Activated CD8-positive, alpha-beta T cell treated with anti-CD3 and anti-CD28 coated beads for 36 hours (primary cell): ENCODE measurements at places on chromosomes 5 and 9.

DNA sequence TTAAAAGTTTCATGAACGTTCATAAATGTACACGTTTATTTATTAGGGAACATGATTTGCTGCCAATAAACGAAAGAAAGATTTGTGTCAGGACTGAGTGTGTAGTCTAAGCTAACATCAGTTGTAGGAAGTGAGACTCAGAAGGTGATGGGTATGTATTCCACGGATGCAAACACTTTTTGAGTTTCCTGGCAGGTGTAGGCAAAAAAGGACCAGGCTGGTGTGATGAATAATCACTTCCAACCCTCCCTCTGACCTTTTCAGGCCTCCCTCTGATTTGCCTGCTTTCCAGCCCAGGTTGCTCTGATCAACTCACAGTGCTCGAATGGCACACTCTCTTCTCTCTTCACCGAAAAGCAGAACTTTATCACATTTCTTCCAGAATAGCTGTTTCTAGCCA, 51.8 kb downstream of the BASP1 start:
- no peak for DNase-seq

DNA sequence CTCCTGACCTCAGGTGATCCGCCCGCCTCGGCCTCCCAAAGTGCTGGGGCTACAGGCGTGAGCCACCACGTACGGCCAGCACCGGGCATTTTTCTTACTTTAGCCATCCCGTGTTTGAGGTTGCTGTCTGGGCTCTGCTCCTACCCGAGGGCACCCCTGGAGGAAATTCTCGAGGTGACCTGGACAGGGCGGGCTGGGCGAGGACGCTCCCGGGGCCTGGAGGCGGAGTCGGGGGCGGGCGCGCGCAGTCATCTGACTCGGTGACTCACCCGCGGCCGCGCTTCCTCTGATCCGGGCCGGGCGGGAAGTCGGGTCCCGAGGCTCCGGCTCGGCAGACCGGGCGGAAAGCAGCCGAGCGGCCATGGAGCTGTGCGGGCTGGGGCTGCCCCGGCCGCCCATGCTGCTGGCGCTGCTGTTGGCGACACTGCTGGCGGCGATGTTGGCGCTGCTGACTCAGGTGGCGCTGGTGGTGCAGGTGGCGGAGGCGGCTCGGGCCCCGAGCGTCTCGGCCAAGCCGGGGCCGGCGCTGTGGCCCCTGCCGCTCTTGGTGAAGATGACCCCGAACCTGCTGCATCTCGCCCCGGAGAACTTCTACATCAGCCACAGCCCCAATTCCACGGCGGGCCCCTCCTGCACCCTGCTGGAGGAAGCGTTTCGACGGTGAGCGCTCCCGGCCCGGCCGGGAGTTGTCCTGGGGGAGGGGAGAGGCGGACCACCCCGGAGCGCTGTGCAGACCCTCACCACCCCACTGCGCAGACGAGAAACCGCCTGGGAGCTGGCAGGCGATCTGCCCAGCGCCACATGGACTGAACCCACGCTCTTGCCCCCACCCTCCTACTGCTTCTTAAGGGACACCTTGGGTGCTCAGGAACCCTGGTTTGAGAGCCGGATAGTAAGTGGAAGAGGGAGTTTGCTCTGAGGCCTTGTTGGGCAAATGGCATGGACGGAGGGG, at the start of gene HEXB:
Gene HEXB (plus strand): TSS at position 334 of the 952 bp plus-strand sequence. CDS start 28 bp downstream, at position 362.
- DNase-seq, result peak; percentile 92

GRCh38 chr5:61569353-61569752, 237.3 kb downstream of the ZSWIM6 start:
- no peak for DNase-seq

DNA sequence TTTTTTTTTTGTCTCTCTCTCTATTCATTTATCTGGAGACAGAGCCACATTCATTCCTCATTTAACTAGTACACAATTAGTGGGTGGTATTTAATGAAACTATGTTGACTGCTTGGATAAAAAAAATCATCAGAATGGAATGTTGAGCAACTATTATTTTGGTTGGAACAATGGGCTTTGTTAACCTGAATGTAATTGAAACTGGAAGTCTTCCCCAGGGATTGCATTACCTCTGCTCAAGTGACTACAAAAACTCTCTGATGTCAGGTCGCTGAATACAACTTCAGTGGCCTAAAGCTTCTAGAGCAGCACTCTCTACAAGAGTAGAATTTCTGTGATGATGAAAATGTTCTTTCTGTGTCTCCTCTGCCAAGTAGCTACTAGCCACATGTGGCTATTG, 295.8 kb downstream of the DEPDC1B start:
- DNase-seq, result no peak

- DNase-seq, result no peak
Observed at GRCh38 chr5:44885903-44886302, 77.2 kb downstream of the MRPS30 start.

GRCh38 chr9:127368852-127369402, 28.0 kb upstream of the SLC2A8 start:
- no peak for DNase-seq

DNA sequence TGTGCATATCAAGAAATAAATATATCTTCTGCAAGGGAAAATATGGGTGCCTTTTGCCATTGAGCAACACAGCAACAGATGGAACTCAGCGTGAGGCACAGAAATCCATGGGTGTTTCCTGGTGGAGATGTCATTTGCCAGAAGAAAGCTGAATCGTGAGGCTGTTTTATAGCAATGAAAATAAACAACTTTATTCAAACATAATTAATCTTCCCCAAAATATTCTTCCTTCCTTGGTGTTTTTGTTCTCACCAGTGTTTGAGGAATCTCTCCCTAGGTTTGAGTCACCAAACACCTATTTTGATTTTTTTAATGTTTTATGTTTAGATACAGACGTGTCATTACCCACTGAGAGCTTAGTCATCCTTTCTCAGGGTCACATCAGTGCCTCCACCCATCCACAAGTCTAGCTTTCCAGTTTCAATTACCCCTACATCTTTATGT, 65.8 kb upstream of the PAPPA start:
- no peak for DNase-seq

DNA sequence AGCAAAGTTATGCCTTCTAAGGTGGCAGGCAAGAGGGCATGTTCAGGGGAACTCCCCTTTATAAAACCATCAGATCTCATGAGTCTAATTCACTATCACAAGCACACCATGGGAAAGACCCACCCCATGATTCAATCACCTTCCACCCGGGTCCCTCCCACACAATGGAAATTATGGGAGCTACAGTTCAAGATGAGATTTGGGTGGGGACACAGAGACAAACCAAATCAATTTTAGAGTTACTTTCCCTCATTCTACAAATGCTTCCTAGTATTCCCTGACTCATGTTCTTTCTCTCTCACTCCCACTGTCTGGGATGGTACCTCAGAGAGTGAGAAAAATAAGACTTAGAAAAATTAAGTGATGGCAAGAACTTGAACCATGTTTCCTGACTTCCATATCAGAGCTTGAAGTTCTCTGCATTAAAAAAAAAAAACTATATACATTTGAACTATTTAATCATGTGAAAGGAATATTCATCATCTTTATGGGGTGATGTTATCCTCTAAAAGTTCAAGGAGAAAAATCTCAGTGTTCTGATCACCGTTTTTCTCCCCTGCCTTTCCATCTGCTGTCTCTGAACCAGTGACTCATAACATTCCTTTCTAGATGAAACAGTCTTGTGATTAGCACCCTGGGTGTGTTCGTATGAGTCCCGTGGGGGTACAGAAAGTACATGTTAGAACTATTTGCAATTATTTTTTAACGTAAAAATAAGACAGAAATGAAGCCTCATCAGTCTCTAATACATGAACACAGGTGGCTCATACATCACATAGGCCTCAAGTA, 282.9 kb downstream of the SLF1 start:
- no peak for DNase-seq

DNA sequence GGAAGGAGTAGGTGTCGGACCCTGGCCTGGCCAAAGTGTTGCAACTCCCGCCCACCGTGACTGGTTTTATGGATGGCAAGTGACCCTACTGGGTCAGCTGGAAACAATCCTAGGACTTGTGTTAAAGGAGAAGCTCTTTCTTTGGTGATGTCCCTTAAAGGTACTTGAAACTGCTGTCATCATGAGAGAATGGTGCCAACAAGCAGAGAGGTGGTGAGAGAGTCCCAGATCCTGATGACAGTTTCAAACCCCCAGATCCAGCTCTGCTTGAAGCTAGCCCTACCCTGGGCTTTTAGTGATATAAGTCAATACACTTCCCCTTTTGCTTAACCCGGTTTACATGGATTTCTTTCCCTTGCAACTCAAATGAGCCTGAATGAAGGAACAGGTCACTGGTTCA, 72.5 kb upstream of the UBTD2 start:
- no peak for DNase-seq

DNA sequence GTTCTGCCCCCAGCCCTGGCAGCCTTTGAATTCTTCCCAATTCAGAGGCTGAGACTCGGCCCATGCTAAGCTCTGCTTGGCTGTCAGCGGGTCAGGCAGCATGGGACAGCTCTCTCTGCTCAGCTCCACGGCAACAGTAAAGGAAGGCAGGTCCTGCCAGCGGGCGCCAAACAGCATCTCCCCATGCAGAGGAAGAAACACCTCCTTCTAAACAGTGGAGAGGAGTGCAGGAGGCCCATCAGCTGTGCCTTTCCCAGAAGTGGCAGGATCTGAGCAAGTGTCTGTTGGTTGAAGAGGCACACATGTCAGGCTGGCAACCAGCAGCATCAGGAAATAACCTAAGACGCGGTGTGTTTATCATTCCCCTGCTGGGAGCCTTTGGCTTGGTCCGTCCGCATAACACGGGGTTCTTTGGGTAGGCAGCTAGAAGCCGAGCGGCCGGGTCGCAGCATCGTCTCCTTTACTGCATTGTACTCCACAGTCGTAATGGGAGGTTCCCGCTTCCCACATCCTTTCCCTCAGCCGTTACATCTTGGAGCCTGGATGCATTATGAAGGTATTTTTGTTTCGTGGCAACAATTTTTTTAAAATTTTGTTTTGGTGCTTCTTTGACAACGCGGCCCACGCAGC, 42.7 kb upstream of the NCS1 start:
- peak; percentile 52 for DNase-seq

DNA sequence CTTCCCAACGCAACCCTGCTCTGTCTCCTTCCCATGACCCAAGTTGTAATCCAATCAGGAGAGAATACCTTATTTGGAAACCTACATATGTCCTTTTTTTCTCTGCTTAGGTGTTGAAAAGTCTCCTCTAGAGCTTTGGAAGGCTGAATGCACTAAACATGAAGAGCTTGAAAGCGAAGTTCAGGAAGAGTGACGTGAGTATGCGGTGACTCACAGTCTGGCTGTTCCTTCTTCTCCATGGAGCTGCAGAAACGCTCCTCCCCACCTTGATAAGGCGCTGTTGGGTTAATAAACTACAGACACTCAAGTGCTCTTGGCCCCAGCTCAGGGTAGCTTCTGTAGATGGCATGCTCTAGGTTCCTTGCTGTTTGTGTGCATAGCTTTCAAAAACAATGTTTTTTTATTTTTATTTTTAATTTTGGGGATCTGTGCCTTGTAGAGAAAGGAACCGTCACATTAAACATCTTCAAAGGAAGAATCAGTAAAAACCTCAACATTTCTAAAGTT, 30.7 kb downstream of the RAI14 start:
- no peak for DNase-seq

- no peak for DNase-seq
Observed at GRCh38 chr5:171628633-171628974, 157.0 kb upstream of the SMIM23 start.

GRCh38 chr9:113387560-113388230, 10.9 kb upstream of the HDHD3 start:
- DNase-seq, result no peak

DNA sequence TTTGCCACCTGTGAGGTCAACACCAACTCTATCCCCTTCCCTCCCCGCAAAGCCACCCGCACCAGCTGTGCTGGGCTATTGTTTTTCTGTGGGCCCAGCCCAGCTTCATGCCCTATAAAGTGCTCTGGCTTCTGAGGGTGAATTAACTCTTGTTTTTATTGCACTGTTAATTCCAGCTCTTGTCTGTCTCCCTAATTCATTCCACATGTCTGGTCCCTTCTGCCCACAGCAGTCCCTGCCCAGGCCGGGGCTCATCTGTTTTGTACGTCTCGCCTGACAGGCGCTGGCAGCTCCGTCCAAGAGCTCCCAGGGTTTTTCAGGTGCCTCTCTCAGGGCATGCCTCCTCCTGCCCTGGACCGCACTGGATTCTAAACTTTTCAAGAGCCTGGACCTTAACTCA, 118.9 kb downstream of the PDZD2 start:
- DNase-seq, result no peak

- DNase-seq, result no peak
Observed at GRCh38 chr5:113817683-113818082, 304.2 kb downstream of the YTHDC2 start.

DNA sequence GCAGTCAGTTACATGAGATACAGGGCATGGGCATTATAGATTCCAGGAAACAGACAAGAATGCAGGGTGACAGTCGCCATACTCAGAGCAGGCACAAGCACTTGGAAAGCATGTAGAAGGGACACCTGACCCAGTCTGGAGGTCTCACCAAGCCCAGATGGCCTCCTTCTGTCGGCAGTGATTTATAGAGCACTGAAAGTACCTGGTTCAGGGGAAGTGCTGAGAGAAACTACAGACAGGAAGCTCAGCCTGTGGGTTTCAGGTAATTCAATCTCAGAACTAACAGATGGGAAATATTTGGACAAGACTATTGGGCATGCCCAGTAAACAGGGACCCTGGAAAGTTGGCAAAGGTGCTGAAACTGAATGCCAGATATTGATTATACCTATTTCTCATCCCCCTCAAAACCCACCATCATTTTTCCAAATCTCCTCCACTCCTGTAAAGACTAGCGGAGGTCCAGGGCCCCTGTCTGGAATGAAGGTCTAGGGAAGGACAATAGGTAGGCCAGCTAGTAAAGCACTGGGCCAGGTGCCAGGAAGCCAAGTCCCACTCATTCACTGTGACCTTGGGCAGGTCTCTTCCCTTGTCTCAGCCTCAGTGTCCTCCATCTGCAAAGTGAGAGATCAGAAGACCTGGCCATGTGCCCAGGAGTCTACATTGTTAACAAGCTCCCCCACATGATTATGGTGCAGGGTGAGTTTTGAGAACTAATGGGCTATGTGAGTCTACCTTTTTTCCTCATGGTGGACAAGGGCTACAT, 26.9 kb downstream of the KLHL3 start:
- DNase-seq, result no peak

GRCh38 chr5:169164481-169164925, 136.4 kb downstream of the SLIT3 start:
- no peak for DNase-seq

DNA sequence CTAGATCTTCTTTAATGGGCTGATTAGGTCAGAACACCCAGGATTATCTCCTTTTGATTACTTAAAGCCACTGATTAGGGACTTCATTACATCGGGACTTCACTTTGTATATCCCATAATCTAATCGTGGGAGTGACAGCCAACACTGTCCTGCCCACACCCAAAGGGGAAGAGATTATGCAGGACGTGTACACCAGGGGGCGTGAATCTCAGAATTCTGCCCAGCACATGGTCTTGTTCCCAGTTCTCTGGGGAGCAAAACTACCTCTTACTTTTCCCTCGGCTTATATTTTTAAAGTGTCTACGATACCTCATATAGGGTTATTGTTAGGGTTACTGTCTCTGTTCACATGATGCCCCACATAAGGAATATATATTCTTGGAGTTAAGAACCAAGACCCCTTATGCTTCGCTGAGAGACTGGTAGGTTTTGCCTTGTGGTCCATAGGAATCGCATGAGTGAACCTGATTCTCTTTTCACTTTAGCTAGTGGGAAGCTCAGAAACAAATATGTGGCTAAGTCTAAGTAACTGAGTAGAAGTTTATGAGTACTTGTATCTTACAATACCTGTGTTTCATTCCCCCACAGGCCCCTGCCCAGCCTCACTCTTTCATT, 192.7 kb downstream of the GNA14 start:
- peak; percentile 62 for DNase-seq
